ENCODE measurements at places on chromosomes 4 and X.

- no peak for DNase-seq
Observed at GRCh38 chr4:127623797-127624083, 9.0 kb upstream of the INTU start.

DNA sequence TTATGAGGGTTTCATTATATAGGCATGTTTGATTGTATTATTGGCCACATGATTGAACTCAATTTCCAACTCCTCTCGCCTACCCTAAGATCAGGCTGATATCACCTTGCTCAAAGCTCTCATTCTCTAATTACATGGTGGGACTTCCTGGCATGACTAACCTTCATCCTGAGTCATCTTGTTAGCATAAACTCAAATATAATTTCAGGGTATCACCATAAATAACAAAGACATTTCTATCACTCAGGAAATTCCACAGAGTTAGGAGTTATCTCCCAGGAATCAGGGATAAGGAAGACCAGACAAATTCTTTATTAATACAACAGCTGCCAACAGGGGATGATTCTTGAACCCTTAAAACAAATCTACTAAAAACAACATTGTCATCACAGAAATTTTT is 90.7 kb downstream of the NDST3 start:
- no peak for DNase-seq

- no peak for DNase-seq
Observed at GRCh38 chrX:118632862-118633261, 94.5 kb upstream of the IL13RA1 start.

DNA sequence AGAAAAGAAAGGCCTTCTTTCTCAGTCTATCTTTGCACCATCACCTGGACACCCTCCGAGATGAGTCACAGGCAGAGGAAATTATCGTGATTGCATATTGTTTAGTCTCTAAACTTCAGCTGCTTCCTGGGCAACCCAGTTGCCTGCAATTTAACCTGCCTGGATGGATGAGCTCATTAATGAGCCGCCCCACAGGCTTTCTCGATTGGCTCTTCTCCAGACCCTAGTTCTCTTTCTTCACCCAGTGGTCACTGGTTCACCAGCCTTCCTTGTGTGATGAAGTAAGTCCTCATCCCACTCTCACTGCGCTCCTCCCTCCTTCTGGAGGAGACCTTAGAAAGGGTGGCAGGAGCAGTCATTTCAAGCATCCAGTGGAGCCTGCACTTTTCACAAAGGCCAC is 94.4 kb downstream of the SOWAHB start:
- DNase-seq = no peak

GRCh38 chrX:1425381-1425780 is 27.3 kb downstream of the ASMTL start:
- no peak for DNase-seq

- DNase-seq = no peak
Observed at GRCh38 chr4:90960840-90961239, 833.6 kb downstream of the CCSER1 start.

GRCh38 chr4:177568931-177569330 is 126.7 kb upstream of the AGA start:
- DNase-seq = no peak

DNA sequence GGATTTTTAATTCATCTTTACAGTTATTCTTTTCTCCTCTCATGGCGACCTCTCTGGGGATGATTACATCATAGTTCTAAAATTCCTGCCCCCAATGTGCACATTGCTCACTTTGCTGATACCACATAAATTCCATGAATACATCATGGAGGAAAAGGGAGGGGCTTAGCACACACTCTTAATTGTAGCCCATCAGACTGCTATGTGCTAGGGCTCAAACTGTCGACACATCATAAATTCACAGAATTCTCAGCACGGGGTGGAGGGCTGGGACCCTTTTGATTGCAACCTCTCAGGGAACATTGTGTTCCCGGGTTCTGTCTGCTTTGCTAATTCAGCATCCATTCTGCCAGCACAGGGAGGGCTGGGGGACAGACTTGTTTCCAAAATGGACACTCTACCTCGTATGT is 592.9 kb downstream of the BCOR start:
- no peak for DNase-seq

DNA sequence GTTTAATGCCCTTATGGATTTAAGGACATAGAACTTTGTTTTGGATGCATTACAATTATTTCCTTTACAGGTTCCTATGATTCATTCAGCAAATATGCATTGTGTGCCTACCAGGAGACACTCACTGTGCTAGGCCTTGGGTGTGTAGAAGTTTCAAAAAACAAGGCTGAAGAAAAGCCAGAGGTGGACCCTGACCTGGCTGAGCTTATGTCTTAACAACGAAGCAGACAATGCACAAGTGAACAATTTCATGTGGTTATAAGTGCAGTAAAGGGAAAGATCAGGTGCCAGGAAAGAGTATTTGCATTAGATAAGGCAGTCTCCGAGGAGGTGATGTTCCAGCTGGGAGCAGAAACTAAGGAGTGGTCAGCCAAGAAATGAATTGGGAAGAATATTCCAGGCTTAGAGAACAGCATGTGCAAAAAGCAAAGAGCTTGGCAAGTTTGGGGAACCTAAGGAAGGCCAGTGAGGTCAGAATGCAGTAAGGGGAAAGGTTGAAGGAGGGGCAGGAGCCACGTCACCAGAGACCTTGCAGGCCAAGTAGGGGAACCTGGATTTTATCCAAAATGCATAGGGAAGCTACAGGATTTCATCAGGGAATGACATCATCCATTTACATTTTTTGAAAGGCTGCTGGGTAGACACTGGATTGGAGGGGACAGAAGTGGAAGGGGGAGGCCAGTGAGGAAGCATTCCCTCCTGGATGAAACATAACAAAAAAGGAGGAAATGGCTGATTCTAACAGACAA is 193.6 kb downstream of the SOWAHB start:
- no peak for DNase-seq

GRCh38 chr4:72457158-72457557 is 111.9 kb downstream of the ADAMTS3 start:
- no peak for DNase-seq

- no peak for DNase-seq
Observed at GRCh38 chrX:29627833-29628232, 587.5 kb upstream of the MAGEB2 start.

GRCh38 chrX:97909245-97909644 is 1025.5 kb downstream of the RPA4 start:
- DNase-seq = no peak

DNA sequence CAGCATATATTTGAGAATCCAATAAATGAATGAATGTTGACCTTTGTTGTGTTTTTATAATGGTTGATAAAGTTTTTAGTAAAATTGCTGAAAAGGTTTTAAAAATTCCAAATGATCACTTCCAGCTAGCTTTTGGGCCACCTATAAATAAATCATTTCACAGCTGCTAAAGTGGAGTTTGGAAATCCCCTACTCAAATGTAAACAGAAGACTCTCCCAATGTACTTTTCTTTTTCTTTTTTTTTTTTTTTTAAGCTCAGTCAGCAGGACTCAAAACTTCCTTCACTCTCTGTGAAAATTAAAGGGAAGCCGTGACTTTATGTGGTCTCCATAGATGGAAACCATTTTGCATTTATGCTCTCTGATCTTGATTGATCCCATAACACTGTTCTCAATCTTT is 45.2 kb downstream of the CXCL13 start:
- no peak for DNase-seq

- no peak for DNase-seq
Observed at GRCh38 chr4:163592212-163592611, 97.7 kb downstream of the TMA16 start.

- no peak for DNase-seq
Observed at GRCh38 chrX:476724-477075, 90.0 kb upstream of the PPP2R3B start.

DNA sequence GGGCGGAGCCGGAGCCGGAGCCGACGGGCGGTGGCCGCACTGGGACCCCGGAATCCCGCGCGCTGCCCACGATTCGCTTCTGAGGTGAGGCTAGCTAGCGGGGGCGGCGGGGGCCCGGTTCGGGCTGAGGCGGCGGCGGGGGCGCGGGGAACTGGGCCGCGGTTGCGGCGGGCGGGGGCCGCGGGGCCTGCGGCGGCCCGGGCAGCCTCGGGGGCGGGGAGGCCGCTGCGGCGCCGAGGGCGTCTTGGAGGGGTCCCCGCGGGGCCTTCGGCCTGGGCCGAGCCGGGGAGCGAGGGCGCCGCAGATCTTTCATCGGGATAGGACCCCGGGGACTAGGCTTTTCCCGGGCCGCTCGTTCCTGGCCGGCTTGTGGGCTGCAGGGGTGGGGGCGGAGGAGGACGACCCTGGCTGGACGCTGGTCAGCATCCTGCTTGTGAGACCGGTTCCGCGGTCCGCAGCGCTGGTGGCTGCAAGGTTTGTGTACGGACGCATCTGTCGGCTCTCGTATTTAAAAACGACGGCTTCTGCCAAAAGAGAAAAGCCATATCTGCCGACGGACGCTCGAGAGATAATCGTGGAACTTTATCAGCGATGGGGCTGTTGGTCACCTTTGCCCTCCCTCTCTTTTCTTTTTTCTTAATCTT is 419 bp downstream of the ADD1 start:
- DNase-seq = peak; percentile 28

GRCh38 chr4:109207061-109207460 is 95.4 kb downstream of the COL25A1 start:
- DNase-seq = no peak

- no peak for DNase-seq
Observed at GRCh38 chrX:118761939-118762707, 34.7 kb downstream of the IL13RA1 start.

GRCh38 chrX:102345916-102346315 is 93.9 kb downstream of the NXF2B start:
- DNase-seq = peak; percentile 74

- DNase-seq = no peak
Observed at GRCh38 chr4:86283371-86283770, 76.5 kb downstream of the MAPK10 start.

GRCh38 chr4:41408859-41409593 is 128.9 kb upstream of the LIMCH1 start:
- DNase-seq = no peak

DNA sequence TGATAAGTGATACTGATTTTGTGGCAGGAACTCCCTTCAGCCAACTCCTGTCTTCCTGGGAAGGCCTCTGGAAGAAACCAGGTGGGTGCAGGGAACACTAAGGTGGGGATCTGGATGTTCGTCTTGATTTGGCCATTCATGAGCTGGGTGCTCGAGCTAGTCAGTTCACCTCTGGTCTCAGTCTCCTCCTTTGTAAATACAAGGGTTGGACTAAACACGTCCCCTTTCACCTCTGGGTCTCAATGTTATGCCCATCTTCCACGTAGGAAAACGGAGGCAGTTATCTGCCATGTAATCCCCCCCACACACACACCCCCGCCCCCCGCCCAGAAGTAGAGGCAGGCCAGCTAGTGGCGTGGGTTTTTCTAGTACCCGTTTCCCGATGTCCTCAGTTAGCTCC is 4.1 kb upstream of the RS1 start:
- DNase-seq = no peak

GRCh38 chr4:112916868-112917267 is 132.6 kb upstream of the ANK2 start:
- DNase-seq = no peak

GRCh38 chr4:153804722-153805121 is 15.8 kb upstream of the SFRP2 start:
- DNase-seq = no peak

- DNase-seq = no peak
Observed at GRCh38 chr4:2742823-2743517, 13.2 kb downstream of the TNIP2 start.

Measured in CD4-positive, alpha-beta T cell treated with Interleukin-6 for 4 hours (primary cell).